ENCODE measurements at places on chromosomes 6 and 20.

DNA sequence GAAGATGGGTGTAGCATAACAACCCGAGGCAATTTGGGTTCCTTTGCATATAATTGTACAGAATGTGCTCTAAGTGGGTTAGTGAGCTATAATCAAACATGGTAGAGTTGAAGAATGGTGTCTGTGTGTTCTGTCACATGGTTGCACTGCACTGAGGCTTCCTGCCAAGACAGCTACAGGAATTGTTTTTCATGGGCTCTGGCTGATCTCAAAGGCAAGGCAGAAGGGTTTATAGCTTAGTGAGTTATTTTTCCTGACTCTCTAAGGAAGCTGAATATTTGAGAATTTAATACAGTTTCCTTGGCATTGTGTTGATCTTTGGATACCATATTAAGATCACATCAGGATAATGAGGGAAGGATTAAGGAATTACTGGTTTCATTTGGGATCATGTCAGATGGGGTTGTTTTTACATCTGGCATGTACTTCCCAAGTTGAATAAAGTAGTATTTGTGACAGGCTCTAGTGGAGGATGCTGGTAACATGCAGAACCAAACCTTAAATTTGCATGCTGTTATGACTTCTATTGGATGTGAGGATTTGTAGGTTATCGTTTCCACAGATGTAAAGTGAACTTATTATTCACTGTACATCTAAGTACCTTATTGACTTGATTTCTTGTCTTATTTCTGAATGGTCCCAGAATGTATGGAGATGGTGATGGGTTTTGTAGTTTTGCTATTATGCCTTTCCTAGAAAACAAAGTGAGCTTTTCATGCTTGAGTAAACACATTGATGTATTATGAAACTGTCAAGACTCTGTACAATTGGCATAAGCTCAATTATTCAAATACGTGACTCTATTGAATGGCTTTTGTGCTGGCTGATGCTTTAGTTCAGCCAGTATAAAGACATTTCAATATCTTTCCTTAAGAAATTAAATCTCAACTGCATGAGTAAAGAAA is 43.3 kb downstream of the LRRC1 start:
- no peak for DNase-seq

DNA sequence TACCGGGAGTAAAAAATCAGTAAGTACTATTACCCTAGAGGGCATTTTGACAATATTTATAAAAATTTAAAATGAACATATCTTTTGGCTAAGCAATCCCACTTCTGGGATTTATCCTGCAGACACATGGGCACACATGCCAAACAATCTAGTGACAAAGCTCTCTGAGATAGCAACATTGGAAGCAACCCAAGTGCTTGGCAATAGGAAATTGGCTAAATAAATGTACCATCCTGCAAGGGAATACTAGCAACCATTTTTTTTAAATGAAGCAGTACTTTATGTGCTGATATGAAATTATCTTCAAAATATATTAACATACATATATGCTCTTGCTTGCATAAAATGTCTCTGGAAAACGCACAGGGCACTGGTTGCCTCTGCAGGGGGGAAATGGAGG is 133.8 kb downstream of the SNX5 start:
- no peak for DNase-seq

GRCh38 chr6:36663504-36664446 is 14.7 kb upstream of the CDKN1A start:
- no peak for DNase-seq

DNA sequence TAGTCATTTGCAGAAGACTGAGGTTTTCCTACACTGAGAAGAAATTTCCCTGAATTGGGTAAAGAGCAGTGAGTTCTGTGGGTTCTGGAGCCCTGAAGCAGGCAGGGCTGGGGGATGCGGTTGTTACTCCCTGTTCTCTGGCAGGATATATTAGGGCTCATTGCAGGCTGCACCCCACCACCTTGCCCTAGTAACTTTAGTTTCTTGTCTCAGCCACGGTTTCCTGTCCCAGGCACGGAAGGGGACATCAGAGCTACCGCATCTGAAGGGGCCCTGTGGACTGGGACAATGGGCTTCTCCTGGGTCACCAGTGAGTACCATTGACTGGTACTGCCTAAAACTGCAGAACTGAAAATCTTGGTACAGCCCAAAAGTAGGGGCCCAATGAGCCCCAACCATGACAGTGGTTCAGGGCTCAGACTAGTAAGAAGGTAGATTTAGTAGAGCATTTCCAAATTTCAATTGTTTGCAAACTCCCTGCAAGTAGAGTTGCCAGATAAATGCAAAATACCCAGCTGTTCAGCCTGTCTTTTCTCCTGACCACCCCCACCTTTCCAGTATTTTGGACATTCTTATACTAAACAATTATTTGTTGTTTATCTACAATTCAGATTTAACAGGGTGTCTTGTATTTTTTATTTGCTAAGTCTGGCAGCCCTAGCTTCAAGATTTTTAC is 54.5 kb upstream of the EYA2 start:
- DNase-seq: no peak

- no peak for DNase-seq
These were observed 37.0 kb upstream of the HLA-G start for GRCh38 chr6:29790626-29791025.

GRCh38 chr6:25706314-25707014 is 48.1 kb upstream of the SLC17A4 start:
- DNase-seq: peak; percentile 12

- DNase-seq: peak; percentile 34
These were observed 8.7 kb downstream of the SNX21 start for GRCh38 chr20:45842169-45842812.

GRCh38 chr6:43945768-43946080 is 175.7 kb downstream of the VEGFA start:
- no peak for DNase-seq

GRCh38 chr20:3755814-3756480 is 11.6 kb downstream of the ADISSP start:
- no peak for DNase-seq

- DNase-seq: no peak
These were observed 533.6 kb downstream of the PTPRT start for GRCh38 chr20:42656130-42656529.

DNA sequence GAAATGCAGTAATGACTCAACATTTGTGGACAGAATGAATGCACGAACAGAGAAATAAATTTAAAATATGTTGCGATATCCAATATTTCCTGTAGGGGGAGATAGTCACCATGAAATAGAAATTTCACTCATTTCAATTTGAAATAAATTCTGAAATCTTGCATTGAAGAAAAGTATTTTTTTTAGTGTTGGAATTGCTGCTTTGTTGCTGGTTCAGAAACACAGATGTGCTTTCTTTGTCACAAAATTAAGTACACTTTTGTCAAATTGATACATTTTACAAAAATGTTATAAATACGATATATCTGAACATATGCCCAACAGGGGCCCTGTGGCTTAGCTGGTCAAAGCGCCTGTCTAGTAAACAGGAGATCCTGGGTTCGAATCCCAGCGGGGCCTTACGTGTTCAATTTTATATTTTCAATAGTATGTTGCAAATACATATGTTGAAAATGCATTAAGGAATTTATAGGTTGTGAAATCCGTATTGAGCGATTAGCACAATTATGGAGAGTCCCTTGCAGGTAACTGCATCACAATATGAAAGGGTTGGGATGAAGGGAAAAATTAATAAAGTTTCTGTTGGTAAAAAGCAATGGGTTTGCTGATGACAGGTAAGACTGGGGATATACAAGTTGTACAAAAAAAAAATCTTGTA is 85.4 kb upstream of the PRSS16 start:
- DNase-seq: peak; percentile 70

DNA sequence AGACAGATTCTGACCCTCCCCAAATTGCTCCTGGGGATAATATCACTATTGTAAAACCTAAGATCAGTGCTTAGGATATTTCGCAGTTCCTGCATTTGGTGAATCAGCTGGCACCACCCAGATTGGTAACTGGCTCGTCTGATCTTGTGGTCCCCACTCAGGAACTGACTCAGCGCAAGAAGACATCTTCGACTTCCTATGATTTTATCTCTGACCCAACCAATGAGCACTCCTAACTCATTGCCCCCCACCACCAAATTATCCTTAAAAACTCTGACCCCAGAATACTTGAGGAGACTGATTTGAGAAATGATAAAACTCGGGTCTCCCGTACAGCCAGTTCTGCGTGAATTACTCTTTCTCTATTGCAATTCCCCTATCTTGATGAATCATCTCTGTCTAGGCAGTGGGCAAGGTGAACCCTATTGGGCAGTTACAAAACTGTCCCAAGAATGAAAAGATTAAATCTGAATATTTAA is 55.7 kb upstream of the PRND start:
- DNase-seq: peak; percentile 92

DNA sequence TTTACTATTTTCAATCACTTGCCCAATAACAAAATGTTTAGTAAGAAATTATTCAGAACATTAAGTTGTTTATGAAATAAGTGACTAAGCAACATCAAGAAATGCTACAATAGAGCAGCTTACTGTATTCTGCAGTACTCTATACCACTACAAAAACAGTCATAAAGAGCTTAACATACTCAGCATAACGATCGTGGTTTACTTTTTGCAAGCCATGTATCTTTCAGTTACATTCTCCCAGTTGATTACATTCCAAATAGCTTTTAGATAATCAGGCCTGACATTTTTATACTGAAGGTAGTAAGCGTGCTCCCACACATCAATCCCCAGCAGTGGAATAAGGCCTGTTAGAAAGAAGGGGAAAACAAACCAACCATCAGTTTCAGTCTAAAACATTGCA is 10.7 kb downstream of the SOD2 start:
- no peak for DNase-seq

DNA sequence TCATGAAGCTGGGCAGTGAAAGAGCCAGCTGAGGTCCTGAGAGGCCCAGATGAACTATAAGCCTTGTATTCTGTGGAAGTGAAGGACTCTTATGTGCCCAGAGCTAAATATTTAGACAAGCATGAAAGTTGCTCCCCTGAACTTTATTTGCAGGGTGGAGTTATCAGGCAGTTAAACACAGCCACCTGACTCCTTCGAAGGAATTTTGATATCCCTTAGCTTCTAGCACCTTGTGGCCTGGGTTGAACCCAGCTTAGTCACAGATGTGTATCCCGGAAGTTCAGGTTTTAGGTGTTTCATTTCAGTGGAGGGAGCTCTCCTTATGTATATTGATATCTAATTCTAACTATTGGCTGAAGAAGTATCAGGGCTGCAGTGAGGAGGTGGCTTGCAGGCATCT is 20.4 kb downstream of the NR2E1 start:
- no peak for DNase-seq

DNA sequence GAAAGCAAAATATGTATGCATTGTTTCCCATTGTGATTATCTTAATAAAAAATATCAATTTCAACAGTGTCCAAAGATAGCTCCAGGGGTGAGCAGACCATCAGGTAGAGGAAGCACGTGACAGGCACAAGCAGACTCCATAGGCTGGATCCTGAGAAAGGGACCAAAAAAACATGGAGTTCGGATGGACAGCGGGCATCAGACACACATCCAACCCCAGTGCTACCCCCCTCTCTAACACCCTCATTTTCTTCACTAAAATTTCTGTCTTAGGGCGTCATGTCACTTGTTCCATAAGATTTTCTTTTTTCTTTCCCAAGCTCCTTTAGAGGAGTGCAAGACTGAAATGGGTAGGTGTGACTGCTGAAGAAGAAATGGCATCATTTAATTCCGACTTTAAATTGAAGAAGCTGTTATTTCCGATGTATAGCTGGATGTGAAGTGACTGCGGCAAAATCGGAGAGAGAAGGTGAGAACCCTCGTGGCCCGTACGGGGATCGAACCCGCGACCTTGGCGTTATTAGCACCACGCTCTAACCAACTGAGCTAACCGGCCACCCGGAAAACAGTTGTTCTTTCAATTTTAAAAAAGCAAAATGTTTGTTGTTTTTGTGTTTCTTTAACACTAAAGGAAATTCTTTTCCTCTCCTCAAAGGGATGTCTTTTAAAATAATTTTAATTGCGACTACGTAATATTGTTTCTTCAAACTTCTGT is 10.3 kb upstream of the PRSS16 start:
- peak; percentile 69 for DNase-seq

DNA sequence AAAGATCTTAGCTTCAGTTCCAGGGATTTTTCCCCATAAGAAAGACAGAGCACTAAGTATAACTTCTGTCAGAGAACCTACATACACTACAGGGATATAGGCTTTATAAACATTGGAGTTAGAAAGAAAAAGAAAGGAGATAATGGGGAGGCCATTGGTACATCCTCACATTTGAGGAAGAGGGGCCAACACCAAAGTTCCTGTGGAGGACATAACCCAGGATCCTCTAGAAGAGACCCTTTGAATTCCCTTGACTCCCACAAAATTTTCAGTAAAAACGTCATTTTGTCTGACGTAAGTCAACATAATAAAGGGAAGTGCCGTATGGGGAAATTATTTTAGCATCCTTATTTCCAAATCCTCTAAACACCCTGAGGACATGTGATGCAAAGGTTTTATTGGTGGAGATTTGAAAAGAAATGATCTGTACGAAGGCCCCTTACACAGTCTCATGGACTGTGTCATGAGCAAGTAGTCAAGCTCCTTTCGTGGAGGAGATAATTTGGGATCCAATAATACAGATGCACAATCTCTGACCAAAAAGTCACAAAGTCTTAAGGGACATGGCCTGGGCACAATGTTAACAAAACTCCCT is 33.2 kb downstream of the HLA-DRA start:
- no peak for DNase-seq

DNA sequence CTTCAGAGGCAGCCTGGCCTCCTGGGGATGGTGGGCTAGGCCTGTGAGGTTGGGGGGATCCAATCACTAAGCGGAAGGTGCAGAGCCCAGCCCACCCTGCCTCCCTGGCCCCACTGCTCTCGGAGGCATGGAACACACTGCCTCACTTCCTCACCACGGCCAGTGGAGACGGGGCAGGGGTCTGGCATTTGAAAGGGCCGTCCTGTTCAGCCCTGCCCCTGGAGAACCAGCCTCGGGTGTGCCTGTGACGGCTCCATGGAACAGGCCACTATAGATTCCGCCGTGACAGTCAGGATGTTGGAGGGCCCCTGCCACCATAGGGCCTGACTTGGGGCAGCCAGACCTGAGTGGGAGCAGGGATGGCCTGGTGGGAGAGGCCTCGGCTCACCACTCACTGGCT is 110.2 kb downstream of the DACT2 start:
- no peak for DNase-seq

DNA sequence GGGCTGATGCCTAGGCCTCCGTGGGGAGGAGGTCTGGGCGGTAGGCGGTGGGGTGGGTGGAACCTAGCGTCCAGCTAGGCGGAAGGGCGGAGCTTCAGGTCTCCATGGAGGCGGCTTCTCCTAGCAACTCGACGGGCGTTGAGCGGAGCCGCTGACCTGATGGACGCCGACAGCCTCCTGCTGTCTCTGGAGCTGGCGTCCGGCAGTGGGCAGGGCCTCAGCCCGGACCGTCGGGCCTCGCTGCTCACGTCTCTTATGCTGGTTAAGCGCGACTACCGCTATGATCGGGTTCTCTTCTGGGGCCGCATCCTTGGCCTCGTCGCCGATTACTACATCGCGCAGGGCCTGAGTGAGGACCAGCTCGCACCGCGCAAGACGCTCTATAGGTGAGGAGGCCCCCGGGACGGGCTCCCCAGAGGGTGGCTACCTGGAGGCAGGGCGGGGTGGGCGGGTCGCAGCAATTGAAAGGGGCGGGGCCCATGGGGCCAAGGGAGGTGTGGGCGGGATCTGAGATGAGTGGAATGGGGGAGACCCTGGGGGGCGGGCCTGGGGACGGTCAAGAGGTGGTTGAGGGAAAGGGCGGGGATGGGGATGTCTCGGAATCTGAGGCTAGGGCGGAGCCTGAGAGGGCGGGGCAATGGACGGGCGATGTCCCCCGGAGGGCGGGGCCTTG is at the start of gene RSPH9:
Gene RSPH9, plus strand, starts transcription at position 97 of the 673 bp plus-strand sequence. Its CDS starts 63 bp downstream, at position 160.
- no peak for DNase-seq

GRCh38 chr6:52394251-52394666 is 25.9 kb upstream of the EFHC1 start:
- DNase-seq: no peak
